Jurkat, Clone E6-1 (cell line): ENCODE measurements at places on chromosomes 2 and 18.

DNA sequence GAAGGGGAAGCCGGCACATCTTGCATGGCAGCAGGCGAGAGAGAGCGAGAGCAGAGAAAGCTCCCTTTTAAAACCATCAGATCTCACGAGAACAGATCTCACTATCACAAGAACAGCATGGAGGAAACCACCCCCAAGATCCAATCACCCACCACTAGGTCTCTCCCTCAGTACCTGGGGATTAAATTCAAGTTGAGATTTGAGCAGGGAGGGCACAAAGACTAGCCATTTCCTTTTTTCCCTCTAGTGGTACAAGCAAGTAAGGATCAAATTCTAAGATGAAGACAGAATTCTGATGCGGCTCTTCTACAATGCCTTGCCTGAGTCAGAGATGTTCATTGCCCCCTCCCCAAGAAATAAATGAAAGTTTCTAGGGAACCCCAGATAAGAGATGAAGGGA lies 45.6 kb upstream of the ANKRD44 start:
- peak; percentile 36 for DNase-seq

GRCh38 chr2:65278531-65278981 lies 50.9 kb downstream of the ACTR2 start:
- DNase-seq, result peak; percentile 53

DNA sequence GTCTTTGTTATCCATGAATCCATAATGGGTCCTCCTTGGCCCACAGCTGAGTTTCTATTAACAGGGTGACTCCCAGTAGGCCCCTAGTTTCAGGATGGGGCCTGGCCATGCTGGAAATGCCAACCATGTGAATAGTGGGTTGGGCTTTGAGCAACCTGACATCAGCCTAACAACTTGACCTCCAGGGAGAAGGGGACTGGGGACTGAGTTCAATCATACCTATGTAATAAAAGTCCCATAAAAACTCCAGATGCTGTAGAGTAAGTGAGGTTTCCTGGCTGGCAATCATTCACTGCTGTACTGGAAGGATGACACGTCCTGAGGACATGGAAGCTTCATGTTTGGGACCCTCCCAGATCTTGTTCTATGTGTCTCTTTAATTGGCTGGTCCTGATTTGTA lies 7.9 kb downstream of the REV1 start:
- DNase-seq, result no peak

DNA sequence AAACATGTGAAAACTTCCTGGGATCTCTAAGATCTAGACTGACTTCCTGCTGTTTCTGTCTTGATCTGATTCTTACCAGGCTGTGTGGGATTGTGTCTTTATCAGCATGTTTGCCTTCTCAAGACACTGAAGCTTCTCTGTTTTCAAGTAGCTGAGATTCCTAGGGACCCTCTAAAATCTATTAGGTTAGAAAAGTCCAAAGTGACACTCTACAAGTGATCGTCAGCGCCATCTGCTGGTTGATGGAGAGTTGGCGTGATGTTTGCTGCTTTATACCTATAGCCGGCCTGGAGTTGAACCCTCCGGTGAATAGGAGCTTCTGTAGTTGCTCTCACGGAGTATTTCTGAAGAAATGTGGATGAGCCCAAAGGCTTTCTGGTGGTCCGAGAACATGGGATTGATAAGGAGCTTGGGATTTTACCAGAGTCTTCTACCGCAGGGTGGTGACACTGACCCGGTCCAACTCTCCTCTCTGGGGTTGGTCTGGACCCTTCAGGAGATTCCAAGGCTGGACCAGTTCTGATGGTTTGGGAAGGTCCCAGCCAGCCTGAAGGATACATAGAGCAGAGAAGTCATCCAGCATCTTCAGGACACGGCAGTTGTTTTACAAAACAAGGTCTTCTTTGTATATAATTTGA lies 96.0 kb upstream of the TTC39C start:
- peak; percentile 65 for DNase-seq

- no peak for DNase-seq
These were observed 421.5 kb downstream of the ZNF521 start for GRCh38 chr18:24930478-24930877.

DNA sequence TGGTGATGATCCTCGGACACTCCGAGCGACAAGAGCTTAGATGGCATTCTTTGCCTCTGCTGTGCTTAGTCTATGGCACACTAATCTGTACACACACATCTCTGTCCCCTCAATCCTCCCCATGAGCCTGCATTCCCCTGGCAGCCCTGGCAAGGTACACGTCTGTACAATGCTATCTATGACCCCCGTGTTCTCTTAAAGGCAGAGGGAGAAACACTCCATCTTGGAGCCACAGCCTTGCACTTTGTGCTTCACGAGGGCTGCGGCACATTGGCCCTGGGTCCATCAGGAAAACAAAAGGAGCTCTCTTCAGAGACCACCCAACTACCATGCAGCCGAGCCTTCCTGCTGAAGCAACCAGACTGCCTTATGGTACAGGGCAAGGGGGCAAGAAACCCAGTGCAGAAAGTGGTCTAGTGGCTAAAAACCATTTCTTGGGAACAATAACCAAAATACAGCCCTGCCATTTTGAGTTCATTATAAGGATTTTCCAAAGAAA lies 42.5 kb downstream of the STEAP3 start:
- DNase-seq, result no peak

- no peak for DNase-seq
These were observed 6.8 kb downstream of the COPS8 start for GRCh38 chr2:237092506-237092905.

- DNase-seq, result no peak
These were observed 9.1 kb downstream of the NEURL3 start for GRCh38 chr2:96495982-96496629.

DNA sequence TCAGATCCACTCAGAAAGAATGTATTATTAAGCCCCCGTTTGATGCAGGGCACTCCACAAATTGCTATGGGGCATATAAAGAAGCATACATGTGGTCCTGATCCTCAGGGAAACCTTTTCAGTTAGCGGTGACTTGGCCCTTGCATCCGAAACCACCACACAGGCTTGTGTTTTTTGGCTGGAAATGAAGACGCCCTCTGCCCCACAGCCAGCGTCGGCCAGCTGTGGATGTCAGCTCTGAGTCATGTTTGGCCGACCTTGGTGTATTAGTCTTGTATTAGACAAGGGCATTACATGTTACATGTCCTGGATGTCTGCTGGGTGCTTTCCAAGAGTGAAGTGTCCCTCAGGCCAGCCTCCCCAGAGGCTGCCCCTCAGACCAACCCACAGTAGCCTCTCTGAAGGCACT lies 107.6 kb upstream of the MAP3K20 start:
- no peak for DNase-seq

DNA sequence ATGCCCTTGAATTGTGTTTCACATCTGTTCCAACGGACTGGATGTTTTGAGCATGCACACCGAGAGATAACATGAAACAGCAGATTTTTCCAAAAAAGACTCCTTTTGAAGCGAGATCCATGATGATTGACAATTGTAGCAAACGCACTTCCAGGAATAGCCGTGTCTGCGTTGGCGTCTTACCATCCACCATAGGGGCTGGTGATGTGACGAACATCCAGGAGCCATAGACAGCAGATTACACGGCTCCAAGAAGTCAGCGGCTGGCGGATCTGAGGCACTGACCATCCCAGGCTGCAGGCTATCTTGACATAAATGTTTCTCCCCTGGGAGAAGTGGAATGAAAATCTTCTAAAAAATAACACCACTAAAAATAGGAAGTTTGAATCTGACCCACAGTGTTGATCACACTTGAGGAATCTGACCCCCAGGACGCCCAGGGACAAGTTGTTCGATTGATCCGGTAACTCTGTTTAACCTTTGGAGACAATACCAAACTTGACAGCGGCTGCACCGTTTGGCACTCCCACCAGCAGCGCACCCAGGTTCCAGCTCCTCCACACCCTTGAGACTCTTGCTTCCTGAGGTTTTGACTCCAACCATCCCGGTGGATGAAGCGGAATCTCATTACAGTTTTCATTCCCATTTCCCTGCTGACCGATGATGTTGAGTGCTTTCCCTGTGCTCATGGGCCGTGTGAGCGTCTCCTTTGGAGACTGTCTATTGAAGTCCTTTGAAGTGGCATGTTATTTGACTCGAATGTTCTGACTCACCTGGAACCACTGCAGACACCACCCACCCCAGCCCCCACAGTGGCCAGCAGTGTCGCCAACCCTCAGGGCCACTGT lies 140.0 kb upstream of the GPC1 start:
- no peak for DNase-seq

GRCh38 chr18:21181766-21182165 lies 60.3 kb upstream of the GREB1L start:
- DNase-seq, result peak; percentile 12

DNA sequence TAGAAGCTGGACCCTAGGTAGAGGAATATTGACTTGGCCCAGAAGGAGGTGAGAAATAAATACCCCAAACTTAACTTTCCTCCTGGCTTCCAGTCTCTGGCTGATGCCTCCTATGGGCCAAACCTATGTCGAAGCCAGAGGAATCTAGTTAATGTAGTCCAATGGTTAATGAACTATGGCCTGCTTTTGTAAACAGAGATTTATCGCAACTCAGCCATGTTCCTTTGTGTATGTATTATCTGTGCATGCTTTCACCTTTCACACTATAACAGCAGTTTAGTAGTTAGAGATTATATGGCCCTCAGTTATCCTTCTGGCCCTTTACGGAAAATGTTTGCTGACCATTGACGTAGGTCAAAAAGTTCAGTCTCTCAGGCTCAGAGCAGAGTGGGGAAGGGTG lies 67.3 kb upstream of the BARD1 start:
- no peak for DNase-seq

- DNase-seq, result no peak
These were observed 203.4 kb upstream of the RAB6C start for GRCh38 chr2:129775952-129776653.

- DNase-seq, result no peak
These were observed at the start of gene CCDC141 for GRCh38 chr2:179049546-179050311. Gene CCDC141, minus strand, starts transcription at chr2:179050137. Its CDS starts 196 bp downstream, at chr2:179049941.

DNA sequence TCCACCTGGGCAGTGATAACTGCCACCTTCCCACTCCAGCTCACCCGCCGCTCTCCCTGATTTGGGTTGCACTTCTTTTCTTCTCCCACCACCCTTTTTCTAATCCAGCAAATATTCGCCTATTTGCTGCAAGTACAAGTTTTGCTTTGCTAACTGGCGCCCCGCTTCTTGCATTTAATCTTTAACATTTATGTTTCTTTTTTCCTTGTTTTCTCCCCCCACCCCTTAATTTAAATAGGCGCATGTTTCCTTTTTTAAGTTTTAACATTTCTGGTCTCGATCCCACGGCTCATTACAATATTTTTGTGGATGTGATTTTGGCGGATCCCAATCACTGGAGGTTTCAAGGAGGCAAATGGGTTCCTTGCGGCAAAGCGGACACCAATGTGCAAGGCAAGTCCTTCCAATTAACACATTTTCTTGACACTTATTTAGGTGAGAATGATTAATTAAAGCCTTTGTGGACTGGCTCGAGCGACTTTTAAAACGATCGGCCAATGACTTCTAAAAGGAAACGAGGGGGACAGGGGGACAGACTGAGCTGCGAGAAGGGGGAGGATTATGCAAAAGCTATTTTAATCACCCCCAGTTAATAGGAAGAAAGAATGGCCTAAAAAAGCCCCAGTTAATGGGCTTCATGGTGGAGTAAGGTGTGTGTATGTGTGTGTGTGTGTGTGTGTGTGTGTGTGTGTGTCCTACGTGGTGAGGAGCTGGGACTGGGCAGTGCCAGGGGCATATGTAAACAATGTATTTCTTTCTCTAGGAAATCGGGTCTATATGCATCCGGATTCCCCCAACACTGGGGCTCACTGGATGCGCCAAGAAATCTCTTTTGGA lies 1.6 kb downstream of the TBR1 start:
- no peak for DNase-seq

- DNase-seq, result no peak
These were observed 298.9 kb upstream of the TCF4 start for GRCh38 chr18:55886886-55887285.

- no peak for DNase-seq
These were observed 20.3 kb upstream of the LAPTM4A start for GRCh38 chr2:20071397-20072383.

DNA sequence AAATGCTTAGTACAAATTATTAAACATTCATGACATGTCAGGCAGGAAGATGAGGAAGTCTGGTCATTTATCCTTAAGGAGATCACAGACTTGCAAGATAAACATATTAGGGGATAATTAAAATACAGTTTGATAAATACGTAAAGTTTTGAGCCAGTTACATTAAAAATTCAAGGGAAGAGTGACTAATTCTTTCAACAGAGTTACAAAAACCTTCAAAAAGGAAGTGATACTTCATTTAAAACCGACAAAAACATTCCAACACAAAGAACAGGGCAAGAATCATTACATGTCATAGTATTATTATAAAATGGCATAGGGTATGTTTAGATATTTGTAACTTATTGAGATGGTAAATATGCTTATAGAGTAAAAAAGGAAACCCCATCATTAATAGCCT lies 636.0 kb downstream of the NR4A2 start:
- no peak for DNase-seq

DNA sequence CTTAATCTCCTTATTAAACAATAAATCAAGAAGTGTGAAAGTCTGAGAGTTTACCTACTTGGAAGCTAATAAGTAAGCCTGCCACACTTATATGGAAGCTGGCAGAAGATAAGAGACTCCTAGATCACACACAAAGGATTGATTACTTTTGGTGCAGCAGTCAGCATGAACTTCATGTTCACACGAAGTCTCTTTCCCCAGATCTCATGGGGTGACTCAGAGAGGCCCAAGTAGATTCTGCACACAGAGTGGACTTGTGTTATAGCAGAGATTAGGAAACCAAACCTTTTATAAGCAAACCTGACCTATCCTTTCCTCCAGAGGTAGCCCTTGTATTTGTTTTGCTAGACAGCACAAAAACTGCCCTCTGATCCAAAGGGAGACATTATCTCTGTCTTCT lies 9.9 kb upstream of the GAREM1 start:
- no peak for DNase-seq

DNA sequence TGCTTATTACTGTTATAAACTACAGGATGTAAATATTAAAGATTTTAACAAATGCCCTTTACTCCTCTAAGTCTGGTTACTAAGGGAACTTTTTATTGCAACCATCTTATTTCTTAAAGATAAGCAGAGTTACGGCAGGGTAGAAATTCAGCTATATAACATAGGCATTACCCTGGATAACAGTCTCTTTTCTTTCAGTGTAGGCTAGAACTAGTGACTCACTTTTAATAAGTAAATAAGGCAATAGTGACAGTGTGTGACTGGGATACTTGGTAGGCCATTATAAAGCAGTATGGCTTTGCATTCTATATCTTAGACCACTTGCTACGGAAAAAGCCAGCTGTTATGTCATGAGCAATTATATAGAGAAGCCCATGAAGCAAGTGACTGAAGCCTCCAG lies 1041.0 kb upstream of the NRXN1 start:
- no peak for DNase-seq

- no peak for DNase-seq
These were observed 107.7 kb downstream of the HNMT start for GRCh38 chr2:138071720-138072719.

- no peak for DNase-seq
These were observed 250.8 kb upstream of the ZEB2 start for GRCh38 chr2:144770616-144771230.
